Activated T-helper 1 cell treated with anti-CD3 and anti-CD28 coated beads, Interleukin-12 subunit alpha, Interleukin-12 subunit beta, Interleukin-2, Interleukin-4 antibody, amounts not matched to agents 30 ng/mL and 10 ng/mL and 1 ng/mL, durations not matched to agents 14 hours and 24 hours and 36 hours (primary cell): ENCODE measurements at places on chromosomes 3 and 15. TPM values are rescaled to one million over a fixed set of nuclear protein-coding genes. Genes with fewer than 3 reads are reported as not detected.

- no peaks in the 10 kb centered on the region for H3K4me1 ChIP-seq
- H3K27ac ChIP-seq: no peak overlapping the region
- peaks cover 2% of the 10 kb centered on the region for H3K27me3 ChIP-seq
- no peak overlapping the region for H3K4me3 ChIP-seq
- no peak for DNase-seq
Observed at GRCh38 chr3:35666888-35667287, 27.6 kb downstream of the ARPP21 start.

GRCh38 chr3:132966374-132966773 is 71.8 kb upstream of the TMEM108 start:
- no peaks in the 10 kb centered on the region for H3K27me3 ChIP-seq
- no peak overlapping the region for H3K4me3 ChIP-seq
- no peak for DNase-seq
- no peaks in the 10 kb centered on the region for H3K4me1 ChIP-seq

DNA sequence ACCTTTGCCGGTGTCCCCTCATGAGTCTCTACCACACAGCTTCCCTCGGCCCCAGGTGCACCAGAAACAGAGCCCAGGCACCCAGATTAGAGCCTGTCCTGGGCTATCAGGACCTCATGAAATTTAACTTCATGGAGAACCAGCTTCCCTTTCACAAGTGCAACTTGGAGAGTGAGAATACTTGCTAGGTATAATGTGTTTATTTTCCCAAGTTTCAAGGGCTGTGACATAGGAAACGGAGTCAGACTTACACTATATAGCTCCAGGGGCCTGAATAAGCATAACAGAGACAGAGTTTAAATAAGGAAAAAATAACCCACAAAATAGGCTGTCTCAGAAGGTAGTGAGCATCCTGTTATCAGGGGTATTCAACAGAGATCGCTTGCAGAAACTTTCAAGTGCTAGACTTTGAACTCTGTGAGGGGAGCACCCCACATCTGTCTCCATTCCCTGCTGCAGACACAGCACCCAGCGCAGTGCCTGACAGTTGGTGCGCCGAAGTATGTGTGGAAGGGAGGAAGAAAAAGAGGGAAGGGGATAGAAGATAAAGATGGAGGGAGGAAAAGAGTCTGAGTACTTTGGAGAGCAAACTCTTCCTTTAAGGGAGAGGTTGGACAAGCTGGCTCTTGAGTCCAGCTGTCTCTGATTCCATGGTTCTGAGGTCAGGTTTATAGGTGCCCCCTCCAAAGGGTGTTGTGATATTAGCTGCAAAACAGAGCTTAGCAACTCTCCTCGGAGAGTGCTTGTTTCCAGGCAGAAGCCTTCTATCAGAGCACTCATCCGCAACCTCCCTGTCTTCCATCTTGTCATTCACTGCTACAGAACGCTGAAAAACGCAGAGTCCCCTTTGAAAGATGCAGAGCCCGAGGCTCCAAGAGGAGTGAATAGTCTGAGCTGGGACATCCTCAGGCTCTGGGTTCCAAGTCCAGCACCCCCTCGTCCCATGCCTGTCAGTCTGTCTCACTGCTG is 84.8 kb downstream of the CPN2 start:
- H3K27me3 ChIP-seq: peaks cover 15% of the 10 kb centered on the region
- no peak for DNase-seq
- H3K36me3 ChIP-seq: no peaks in the 10 kb centered on the region
- no peak overlapping the region for H3K27ac ChIP-seq

DNA sequence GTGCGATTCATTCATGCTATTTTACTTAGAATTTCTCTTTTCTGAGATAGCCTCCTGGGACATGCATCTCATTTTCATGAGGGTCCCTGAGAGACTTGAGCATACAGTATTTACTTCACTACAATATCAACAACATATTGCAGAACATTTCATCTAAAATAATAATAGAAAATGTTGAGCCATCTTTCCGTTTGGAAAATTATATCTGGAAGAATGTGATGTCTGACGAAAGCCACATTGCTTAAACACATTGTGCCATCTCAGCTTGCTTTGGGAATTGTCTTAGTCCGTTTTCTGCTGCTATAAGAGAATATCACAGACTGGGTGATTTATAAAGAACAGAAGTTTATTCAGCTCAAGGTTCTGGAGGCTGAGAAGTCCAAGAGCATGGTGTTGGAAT is 55.5 kb downstream of the DPH6 start:
- H3K4me1 ChIP-seq: no peaks in the 10 kb centered on the region
- H3K4me3 ChIP-seq: no peak overlapping the region
- no peak overlapping the region for H3K27ac ChIP-seq

GRCh38 chr3:106485217-106485616 is 616.4 kb upstream of the CBLB start:
- no peaks in the 10 kb centered on the region for H3K4me1 ChIP-seq
- no peak overlapping the region for H3K4me3 ChIP-seq
- no peak for DNase-seq
- no peaks in the 10 kb centered on the region for H3K27me3 ChIP-seq
- H3K27ac ChIP-seq: no peak overlapping the region

GRCh38 chr15:34900748-34901147 is 68.8 kb downstream of the AQR start:
- peaks cover 37% of the 10 kb centered on the region for H3K36me3 ChIP-seq
- H3K4me3 ChIP-seq: no peak overlapping the region
- DNase-seq: no peak
- H3K27ac ChIP-seq: no peak overlapping the region
- no peaks in the 10 kb centered on the region for H3K27me3 ChIP-seq
- no peaks in the 10 kb centered on the region for H3K4me1 ChIP-seq

DNA sequence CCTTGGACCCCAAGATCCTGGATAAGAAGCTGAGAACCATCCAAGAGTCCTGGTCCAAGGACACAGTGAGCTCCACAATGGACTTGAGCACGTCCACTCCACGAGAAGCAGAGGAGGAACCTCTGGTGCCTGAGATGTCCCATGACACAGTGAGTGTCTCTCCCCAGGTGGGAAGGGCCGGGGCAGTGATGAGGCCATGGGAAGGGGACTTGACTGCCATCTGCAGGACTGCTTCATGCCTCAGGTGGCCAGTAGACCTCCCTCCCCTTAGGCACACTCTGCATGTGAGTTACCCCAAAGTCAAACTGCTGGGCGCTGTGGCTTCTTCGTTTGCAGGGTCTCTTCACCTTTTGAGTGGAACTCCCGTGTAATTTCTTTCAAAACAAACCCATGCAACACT is 59.7 kb downstream of the CCDC33 start:
- H3K4me3 ChIP-seq: no peak overlapping the region
- DNase-seq: no peak
- no peaks in the 10 kb centered on the region for H3K36me3 ChIP-seq

DNA sequence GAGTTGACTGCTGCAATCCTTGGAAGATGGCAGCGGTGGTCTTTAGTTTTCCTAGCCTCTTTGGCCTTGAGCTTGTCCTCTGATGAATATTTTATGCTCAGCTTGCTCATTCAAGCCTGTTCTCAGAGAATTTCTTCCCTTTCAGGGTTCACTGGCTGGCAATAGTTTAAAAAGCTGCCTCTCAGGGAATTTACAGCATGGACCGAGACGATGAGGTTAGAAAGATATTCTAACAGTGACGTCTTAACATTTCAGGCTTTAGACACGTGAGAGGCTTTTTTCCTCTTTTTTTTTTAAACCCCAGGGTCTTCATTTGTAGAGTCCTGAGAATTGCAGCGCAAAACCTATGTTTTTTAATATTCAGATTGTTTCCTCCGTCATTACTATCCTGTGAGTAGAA is 120.3 kb upstream of the CLSTN2 start:
- no peaks in the 10 kb centered on the region for H3K4me1 ChIP-seq
- H3K27ac ChIP-seq: no peak overlapping the region
- H3K4me3 ChIP-seq: no peak overlapping the region
- H3K36me3 ChIP-seq: no peaks in the 10 kb centered on the region

GRCh38 chr3:52915294-52915693 is 17.9 kb upstream of the STIMATE start:
- peaks cover 28% of the 10 kb centered on the region for H3K36me3 ChIP-seq
- peaks cover 4% of the 10 kb centered on the region for H3K4me1 ChIP-seq
- no peak overlapping the region for H3K4me3 ChIP-seq
- no peak overlapping the region for H3K27ac ChIP-seq
- DNase-seq: no peak

DNA sequence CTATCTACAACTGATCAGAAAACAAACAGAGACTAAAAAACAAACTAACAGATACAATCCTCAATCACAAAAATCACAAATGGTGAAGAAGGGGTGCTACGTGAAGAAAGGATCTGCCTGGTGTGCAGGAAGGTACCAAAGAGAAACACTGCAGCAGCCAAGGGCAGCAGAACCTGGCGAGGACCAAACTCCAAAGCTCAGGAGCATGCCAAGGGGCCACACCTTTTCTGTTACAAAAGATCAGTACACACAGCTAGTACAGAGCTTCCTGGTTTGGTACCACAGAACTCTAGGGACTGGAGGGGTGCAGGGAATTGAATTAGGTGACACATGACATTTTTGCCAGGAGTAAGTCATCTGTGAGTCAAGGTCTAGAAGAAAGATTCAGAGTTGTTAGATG is 107.4 kb upstream of the GRM7 start:
- no peak overlapping the region for H3K4me3 ChIP-seq
- H3K27ac ChIP-seq: no peak overlapping the region
- no peaks in the 10 kb centered on the region for H3K27me3 ChIP-seq

DNA sequence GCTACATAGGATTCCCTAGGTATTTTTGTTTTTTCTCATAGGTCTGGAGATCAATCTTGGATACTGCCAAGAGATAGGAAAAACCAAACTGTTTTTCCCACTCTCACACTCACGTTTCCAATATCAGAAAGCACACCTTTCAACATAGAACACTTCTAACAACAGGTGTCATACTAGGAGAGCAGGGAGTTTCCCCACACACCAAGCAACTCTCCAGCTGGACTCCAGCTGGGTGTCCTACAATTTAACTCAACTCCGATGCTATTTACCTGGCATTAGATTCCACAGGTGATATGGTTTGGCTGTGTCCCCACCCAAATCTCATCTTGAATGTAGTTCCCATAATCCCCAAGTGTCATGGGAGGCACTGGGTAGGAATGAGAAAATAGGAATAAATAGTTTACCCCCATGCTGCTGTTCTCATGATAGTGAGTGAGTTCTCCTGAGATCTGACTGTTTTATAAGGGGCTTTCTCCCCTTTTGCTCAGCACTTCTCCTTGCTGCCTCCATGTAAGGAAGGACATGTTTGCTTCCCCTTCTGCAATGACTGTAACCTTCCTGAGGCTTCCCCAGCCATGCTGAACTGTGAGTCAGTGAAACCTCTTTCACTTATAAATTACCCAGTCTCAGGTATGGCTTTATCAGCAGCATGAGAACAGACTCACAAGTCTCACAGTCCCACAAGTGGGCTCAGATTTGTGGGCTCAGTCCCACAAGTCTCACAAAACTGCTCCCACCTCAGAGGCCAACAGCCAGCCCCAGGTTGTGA is 354.5 kb upstream of the THBS1 start:
- DNase-seq: no peak
- H3K4me1 ChIP-seq: no peaks in the 10 kb centered on the region
- H3K36me3 ChIP-seq: no peaks in the 10 kb centered on the region
- H3K27me3 ChIP-seq: peaks cover 10% of the 10 kb centered on the region
- no peak overlapping the region for H3K27ac ChIP-seq
- no peak overlapping the region for H3K4me3 ChIP-seq

DNA sequence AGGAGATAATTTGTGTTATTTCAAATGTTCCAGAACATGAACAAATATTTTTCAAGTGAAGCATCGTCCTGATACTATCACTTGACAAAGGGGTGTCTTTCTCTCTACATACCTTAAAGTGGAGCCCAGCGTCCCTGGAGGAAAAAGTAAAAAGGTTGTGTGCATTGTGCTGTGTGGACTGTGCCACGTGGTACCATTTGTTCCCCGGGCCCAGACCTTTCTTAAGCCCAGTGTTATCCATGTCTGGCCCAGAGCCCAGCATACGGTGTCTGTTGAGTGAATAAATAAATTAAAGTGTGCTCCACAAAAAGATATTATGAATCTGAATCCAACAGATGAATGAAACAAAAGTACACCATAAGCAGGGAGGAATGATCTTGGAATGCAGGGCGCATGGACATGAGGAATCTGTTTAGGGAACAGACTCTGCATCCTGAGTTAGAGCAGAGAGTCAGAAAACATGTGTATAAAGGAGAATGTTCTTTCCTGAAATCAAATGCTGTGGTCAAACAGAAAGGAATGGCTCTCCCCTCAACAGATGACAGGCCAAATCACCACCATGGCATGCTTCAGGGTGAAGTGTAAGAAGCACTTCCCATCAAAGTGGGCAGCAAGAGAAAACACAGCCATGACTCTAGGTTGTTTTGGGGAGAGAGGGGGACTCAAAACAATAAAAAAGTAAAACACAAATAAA is 8.1 kb upstream of the PRSS50 start:
- H3K4me3 ChIP-seq: no peak overlapping the region
- no peak for DNase-seq
- H3K36me3 ChIP-seq: no peaks in the 10 kb centered on the region
- H3K4me1 ChIP-seq: no peaks in the 10 kb centered on the region
- peaks cover 5% of the 10 kb centered on the region for H3K27me3 ChIP-seq

- H3K27ac ChIP-seq: no peak overlapping the region
- H3K36me3 ChIP-seq: no peaks in the 10 kb centered on the region
- peaks cover 6% of the 10 kb centered on the region for H3K27me3 ChIP-seq
- DNase-seq: no peak
Observed at GRCh38 chr3:140509534-140509933, 168.3 kb upstream of the TRIM42 start.

DNA sequence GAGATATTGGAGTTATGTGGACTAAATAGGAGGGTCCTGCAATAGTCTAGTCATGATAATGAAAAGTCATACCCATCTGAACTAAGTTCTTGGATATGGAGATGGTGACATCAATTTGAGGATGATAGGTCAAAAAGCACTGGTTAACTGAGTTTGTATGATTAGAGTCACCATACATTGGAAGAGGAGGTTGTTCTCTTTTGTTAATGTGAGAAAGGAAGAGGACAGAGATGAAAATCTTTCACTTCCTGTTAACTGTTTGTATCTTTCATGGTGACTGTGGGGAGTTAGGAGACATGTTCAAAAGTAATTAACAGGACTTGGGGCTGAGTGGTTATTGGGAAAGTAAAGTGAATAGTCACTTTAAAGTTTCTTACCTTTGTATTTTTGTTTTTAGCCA is 11.1 kb downstream of the TMEM62 start:
- no peak overlapping the region for H3K4me3 ChIP-seq
- H3K4me1 ChIP-seq: peaks cover 21% of the 10 kb centered on the region
- peaks cover 44% of the 10 kb centered on the region for H3K36me3 ChIP-seq
- no peaks in the 10 kb centered on the region for H3K27me3 ChIP-seq
- no peak overlapping the region for H3K27ac ChIP-seq

DNA sequence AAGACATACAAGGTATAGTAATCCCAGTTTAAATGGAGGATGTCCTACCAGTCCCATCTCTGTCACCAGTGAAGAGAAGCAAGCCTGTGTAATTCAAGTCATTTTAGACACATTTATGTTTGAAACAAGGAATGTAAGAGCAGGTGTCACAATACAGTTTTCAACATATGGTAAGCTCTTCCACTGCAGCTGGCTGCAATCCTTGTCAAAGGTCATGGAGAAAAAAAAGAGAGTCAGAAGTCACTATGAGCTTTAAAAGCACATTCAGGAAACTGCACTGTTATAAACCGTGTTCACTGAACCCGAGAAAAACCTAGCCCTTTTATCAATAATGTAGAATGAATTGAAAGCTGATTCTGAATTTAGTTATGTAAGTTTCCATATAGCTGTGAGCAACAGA is 206.4 kb downstream of the NAALADL2 start:
- no peaks in the 10 kb centered on the region for H3K27me3 ChIP-seq
- H3K36me3 ChIP-seq: no peaks in the 10 kb centered on the region
- H3K4me3 ChIP-seq: no peak overlapping the region
- DNase-seq: no peak
- H3K27ac ChIP-seq: no peak overlapping the region

GPR156 gene
- total RNA-seq: 0.18 TPM in 1 of 2 replicates, not detected in the other

PHLDB2 gene
- total RNA-seq: 0.61 and 0.75 TPM in 2 replicates

HIGD2B gene
- 0.29 TPM in 1 of 2 replicates, not detected in the other for total RNA-seq

CHRM5 gene
- not detected in 2 replicates for total RNA-seq

FSIP1 gene
- total RNA-seq: 0.26 and 0.34 TPM in 2 replicates

SPATA12 gene
- total RNA-seq: not detected in 2 replicates

CCRL2 gene
- total RNA-seq: 2.2 and 3.9 TPM in 2 replicates
